ENCODE measurements at places on chromosomes 3 and 15. TPM values are rescaled to one million over a fixed set of nuclear protein-coding genes. Genes with fewer than 3 reads are reported as not detected.

DNA sequence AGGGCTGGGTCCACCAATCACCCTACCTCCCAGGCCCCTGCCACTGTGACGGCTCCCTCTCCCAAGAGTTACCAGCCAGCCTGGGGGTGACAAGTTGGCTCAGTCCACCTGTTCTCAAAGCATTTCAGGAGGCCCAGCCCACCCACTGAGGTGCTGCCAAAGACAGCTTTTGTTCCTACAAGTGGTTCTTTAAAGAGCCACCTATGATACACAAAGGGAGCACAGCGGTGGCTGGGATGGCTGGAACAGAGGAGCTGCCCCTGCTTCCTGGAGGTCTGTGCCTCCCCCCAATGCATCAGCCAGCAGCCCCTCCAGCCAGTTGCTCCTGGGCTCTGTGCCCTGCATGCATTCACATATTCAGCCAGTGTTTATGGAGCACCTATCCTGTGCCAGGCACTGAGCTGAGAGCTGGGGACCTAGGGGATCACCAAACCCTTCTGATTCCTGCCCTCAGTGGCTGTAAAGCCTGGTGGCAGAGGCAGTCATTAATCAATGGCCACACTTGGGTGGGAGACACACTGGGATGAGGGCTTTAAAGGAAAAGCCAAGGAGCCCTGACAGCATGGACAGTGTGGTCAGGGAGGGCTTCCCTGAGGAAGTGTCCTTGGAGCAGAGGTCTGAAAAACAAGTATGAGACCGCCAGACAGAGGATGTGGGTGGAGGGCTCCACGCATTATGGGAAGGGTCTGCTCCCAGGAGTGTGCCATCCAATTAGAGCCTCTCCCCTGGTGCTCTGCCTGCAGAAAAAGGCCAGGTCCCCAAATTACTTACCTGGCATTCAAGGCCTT is 107.1 kb upstream of the LINGO1 start:
- H3K4me3 ChIP-seq, result no peak overlapping the region
- no peak for DNase-seq
- H3K4me1 ChIP-seq, result no peaks in the 10 kb centered on the region
- H3K27ac ChIP-seq, result no peak overlapping the region

DNA sequence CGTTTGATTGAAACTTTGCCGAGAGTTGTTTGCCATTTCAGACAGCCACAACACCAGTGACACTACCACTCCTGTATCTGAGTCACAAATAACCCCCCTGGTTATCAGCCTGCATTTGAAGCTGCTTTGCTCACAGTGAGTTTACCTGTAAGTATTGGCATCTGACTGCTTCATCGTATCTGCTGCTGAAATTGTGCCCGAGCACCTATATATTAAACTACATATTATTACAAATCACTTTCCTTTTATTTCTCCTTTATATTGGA is 39.2 kb upstream of the SPSB4 start:
- no peak overlapping the region for H3K27ac ChIP-seq
- no peaks in the 10 kb centered on the region for H3K4me1 ChIP-seq
- DNase-seq, result no peak
- H3K4me3 ChIP-seq, result no peak overlapping the region

Gene MAP4
- polyA plus RNA-seq, result 96.4 TPM

DNA sequence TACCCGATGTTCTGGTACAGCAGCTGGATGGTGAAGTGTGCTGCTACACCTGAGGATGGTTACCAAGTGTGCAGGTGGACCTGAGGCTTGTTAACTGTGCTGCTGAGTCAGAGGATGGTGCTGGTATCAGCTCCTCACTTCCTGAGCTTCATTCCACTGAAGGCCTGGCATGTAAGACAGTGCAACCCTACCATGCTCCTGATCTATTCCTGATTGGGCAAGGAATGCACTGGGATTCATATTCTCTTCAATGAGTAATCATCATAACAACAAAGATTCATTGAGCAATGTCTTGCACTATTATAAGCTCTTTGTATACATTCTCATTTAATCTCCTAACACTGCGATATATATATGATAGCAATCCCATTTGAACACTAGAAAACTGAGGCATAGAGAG is 62.9 kb upstream of the THSD4 start:
- no peak for DNase-seq
- no peak overlapping the region for H3K27ac ChIP-seq
- H3K36me3 ChIP-seq, result no peaks in the 10 kb centered on the region
- no peaks in the 10 kb centered on the region for H3K27me3 ChIP-seq
- no peaks in the 10 kb centered on the region for H3K4me1 ChIP-seq
- no peak overlapping the region for H3K4me3 ChIP-seq

Gene ANKRD34C
- not detected for polyA plus RNA-seq

Gene APBA2
- 3.5 TPM for polyA plus RNA-seq

GRCh38 chr3:49279376-49279775 is 2.3 kb upstream of the C3orf62 start:
- no peak for DNase-seq
- no peaks in the 10 kb centered on the region for H3K27me3 ChIP-seq
- peaks cover 40% of the 10 kb centered on the region for H3K36me3 ChIP-seq
- H3K4me3 ChIP-seq, result no peak overlapping the region
- H3K27ac ChIP-seq, result peak overlapping the region; percentile 70
- H3K4me1 ChIP-seq, result peaks cover 11% of the 10 kb centered on the region

DNA sequence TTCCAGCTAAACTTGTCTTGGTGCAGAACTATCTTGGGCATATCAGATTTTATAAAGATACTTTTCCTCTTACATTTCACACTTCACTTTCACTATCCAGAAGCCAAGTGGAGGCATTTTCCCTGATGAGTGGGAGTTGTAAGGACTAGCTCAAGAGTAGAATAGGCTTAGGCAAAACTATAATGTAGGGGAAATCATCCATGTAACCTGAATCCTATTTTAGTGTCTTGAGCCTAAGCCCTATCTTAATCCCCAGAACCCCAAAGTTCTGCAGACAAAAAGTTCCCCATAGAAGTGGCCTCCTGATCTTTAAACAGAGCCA is 42.2 kb upstream of the CD47 start:
- DNase-seq, result no peak
- no peak overlapping the region for H3K27ac ChIP-seq
- no peaks in the 10 kb centered on the region for H3K4me1 ChIP-seq
- H3K36me3 ChIP-seq, result no peaks in the 10 kb centered on the region
- H3K4me3 ChIP-seq, result no peak overlapping the region

All from large intestine (tissue), 12 donors.